CD4-positive, alpha-beta T cell treated with Interleukin-2 at 100 ng/mL for 4 hours (primary cell): ENCODE measurements at places on chromosomes 7 and 10.

DNA sequence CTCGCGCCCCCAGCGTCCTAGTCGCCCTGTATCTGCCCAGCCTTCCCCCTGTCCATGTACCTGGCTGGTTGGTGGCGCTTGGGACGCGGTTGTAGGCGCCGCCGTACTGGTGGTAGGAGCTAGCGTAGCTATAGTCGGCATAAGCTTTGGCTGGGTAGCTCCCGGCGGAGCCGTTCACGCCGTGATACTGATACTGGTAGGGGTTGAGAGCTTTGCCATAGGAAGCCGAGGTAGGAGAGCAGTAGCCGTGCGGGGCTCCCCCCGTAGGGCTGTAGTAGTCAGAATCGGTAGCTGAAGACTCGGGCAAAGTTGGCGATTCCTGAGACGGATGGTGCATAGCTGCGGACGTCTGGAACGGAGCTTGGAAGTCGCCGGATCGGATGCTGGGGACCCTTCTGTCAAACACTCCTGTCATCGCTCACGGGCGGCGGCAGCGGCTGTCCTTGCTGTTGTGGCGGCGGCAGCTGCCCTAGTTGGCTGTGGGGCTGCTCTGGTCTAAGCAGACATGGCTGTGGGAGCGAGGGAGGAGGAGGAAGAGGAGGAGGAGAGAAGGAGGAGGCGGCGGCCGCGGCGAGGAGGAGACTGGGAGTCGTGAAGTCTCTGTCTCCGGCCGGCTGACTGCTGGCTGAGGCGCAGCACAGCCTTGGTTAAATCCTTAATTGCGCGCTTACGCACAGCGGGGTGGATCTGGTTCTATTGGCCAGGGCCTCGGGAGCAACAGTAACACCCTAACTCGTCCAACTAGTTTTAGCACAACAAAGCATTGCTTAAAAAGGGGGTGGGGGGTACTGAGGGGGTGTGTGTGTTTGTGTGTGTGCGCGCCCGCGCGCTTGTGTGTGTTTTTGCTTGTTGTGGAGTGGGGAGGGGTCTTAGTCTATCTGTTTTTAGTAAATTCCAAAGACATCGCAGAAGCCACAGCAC is at the start of gene DLX5:
DLX5 (minus strand) TSS at position 623 of the 921 bp plus-strand sequence; CDS start at position 415, 208 bp downstream.
- DNase-seq = no peak

DNA sequence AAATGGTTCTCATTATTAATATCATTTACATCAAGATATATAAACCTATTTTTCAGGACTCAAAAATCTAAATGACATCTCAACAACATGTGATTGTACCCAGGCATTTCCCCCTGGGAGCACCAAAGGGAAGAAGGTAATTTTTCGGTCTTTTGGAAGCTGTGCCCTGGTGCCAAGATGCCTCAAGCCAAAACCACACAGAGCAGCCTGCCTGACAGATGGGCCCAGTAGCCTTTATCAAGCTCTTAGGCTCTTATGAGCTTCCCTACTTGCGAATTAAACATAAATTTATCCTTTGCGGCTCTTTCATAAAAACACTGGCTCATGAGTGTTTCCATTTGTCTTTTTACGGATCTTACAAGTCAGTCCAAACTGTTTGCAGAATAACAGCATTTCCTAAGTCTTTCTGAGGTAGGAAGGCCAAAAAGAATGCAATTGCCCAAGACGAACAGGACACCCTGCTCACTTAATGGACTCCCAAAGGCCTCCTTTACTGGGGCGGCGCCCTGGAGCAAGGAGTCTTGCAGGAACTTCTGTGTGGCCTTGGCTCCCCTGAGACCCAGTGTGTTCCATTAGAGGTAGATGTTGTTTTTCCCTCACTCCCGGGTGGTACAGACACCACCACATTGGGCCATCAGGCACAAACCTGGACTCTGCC is 4.1 kb upstream of the RASSF4 start:
- DNase-seq = no peak

GRCh38 chr7:143002106-143002505 is 24.8 kb downstream of the OR9A2 start:
- no peak for DNase-seq

GRCh38 chr10:102384606-102385429 is 10.7 kb upstream of the NFKB2 start:
- DNase-seq = no peak

GRCh38 chr7:140078392-140078791 is 15.6 kb upstream of the PARP12 start:
- no peak for DNase-seq

GRCh38 chr7:96936621-96937020 is 68.7 kb upstream of the DLX6 start:
- no peak for DNase-seq

DNA sequence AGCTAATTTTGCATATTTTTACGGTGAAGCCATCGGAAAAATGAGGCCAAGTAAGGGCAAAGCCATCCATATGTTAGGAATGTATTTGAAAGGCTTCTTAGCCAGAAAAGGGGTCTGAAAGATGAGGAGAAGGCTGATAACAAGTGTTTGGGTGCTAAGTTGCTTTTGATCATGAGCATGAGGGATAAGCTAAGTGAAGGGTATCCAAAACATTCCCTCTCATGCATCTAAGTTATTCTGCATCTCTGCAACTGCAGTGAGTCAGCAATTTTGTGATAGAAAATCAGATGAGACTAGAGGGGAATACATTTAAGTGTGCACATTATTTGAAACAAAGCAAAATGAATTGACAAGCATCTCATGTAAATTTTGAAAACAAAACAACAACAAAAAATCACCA is 282.8 kb downstream of the GPR158 start:
- DNase-seq = no peak

- no peak for DNase-seq
Observed at GRCh38 chr10:109474812-109475211, 448.5 kb downstream of the XPNPEP1 start.

DNA sequence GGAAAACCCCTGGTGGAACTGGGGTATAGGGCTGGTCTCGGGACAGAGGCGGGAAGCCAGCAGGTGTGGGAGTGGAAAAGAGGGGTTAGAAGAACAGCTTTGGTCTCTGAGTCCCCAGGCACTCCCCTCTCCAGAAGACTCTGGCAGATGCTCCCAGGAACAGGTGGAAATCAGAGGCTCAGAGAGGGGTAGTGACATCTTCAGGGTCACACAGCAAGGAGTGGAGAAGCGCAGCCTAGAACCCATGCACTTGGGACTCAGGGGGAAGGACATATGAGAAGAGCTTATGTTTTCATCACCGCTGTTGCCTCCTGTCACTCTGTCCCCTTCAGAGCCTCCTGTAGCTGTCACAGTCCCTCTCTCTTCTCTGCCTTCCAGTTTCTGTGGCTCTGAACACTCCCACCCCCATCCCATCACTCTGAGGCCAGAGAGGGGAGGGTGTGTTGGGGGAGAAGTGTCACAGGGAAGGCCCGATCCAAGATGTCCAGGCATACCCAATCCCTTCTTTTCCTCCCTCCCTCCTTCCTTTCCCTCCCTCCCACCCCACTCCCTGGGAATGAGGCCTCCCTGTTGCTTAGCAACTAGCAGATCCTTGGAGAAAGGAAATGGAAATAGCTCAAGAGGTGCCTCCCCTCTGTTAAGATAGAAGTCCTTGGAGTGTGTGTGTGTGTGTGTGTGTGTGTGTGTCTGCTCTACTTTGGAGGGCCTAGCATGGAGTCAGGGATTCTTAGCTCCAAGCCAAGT is 32.0 kb downstream of the SRRM3 start:
- DNase-seq = no peak

DNA sequence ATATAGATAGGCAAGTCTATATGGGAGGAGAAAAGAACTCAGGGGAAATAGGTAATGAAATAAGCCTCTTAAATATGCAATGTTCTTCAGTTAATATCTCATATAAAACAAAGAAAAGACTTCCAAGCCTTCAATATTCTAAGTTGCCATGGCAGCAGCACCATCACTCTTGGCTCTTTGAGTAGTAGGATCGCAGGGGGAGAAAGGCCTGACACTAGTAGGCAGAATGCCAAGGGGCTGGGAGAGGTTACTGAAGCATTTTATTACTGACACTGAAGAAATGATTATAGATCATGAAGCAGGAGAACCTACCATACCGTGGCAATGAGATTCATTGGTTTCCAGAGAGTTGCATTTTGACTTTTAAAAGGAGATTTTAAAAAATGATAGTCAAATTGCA is 193.9 kb downstream of the NXPH1 start:
- DNase-seq = no peak

DNA sequence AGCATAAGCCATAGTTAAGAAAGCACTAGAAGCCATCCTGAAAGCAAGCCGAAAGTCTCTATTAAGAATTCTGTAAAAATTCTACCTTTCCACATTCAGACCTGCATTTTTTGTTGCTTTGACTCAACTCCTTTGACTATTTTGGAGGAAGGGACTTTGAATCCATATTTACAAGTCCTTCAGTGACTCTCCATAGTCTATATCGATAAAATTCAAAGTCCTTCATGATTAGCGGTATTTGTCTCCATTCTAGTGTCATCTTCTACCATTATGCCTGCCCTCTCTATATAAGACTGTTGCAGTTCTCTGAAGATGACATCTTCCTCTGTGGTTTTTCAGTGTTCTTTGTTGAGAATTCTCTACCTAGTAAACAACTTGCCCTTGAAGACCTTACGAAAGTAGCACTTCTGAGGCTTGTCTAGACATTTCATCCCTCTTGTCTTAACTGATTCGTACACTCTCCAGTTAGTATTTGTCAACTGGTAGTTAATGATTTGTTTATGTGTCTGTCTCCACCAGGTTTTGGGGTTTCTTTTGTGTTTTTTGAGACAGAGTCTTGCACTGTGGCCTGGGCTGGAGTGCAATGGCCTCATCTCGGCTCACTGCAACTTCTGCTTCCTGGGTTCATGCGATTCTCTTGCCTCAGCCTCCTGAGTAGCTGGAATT is 1.7 kb downstream of the CCSER2 start:
- peak; percentile 76 for DNase-seq

DNA sequence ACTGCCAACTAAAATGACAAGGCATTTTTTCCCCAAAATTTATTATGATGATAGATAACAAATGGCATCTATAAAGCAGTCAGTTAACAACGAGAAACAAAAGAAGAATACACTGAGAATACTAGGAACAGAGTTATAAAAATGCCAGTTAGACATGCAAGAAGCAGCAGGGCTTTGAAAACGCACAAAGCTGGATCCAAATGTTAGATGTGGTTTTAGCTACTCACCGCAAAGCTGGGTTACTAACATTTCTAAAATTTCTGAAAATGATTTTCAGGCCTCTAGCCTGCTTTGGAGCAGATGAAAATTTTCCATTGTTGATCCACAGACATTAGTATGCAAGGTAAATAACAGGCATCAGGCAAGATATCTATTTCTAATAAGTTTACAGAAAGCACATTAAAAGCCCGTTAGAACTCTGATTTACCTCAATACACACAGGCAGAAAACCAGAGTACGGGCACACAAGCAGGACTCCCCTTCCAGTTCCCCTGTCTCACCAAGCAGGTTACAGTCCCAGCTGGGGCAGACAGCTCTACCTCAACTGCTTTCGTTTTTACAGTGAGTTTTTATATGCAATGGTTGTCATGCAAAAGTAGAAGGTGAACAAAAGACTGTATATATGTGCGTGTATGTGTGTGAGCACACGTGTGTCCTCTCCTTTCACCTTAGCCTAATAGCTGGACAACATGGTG is 37.9 kb downstream of the GLI3 start:
- no peak for DNase-seq

DNA sequence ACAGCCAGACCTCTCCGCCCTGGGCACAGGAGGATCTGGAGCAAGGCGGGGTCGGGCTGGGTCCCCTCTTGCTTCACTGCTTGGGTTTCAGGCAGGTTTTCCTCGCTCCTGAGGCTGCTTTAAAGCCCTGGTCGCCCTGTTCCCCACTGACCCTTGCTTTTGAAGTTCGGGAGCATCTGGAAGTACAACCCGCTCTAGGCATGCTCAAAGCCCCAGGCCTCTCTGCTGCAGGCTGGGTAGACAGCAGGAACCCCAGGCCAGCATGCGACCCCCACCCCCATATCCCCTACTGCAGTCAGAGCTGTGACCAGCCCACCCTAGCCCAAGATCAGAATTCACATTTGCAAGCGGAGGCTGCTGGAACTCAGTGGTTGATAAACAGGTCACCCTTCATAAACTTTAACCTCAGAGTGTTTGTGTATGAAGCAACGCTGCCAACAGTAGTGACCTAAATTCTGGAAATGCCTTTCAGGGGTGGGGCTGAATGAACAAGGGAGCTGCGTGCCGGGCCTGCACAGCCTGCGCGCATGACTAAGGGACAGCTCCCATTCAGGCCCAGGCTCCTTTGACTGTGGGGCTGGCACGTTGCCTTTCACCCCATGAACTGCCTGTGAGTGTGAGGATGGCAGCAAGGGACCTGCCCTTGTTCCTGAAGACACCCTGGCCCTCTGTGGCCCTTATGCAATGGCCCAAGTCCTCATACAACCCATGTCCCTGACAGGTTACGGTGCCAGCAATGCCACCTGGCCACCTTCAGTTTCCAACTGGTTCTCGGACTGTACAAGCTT is 52.5 kb downstream of the PROSER2 start:
- DNase-seq = no peak

DNA sequence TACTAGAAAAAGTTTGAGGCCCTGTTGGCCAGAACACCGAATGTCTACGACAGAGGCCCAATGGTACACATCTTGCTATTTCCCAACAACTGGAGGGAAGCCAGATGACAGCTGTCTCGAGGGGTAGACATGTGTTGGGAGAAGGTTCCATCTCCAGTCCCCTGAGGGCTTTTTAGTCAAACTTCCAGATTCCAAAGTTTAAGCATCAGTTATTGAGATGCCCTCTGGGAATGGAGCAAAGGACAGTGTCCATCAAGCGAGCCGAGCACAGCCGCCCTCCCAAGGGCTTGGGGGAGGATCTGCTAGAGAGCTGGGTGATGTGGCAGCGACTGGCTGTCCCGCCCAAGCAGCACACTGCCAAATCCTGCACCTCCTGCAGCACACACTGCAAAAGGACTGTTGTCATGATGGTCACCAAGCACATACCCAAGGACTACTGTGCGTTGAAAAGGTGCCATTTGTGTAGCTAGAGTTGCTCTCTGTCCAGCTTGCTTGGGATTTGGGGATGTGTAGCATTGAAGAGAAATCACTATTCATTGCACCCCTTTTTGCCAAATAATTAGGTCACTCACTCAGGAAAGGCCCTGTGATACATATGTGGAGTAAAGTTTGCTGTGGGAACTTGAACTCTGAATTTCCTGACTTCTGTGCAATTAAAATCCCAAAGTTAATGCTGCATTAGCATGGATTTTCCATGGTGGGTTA is 164.6 kb downstream of the TRIL start:
- DNase-seq = no peak

DNA sequence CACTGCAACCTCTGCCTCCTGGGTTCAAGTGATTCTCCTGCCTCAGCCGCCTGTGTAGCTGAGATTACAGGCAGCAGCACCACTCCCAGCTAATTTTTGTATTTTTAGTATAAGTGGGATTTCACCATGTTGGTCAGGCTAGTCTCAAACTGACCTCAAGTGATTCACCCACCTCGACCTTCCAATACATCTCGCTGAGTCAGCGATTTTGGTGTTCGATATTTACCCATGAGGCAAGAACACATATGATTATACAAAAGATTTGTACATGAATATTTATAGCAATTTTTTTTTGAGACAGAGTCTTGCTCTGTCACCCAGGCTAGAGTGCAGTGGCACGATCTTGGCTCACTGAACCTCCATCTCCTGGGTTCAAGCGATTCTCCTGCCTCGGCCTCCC is 19.8 kb downstream of the PNLIP start:
- no peak for DNase-seq
